ENCODE measurements at places on chromosomes 4 and X.

DNA sequence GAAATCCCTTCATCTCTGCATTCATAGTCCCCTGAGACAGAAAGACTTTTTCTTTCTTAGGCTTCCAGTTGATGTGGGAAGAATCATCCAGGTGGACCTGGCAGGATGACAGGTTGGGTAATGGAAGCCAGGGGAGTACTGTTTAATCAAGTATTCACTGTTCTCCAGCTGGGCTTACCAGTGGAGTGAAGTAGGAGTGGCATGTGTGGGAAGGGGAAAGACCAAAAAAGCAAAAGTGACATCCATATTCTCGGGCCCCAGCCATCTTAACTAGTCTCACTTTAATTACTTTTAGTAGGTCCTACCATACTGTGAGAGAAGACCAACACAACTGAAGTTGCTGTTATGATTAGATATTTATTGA lies 18.5 kb downstream of the VSIG4 start:
- no peak for DNase-seq

GRCh38 chr4:124866301-124866700 lies 153.8 kb upstream of the ANKRD50 start:
- no peak for DNase-seq

- DNase-seq, result no peak
These were observed 3.2 kb downstream of the TIGD4 start for GRCh38 chr4:152776352-152776751.

- peak; percentile 81 for DNase-seq
These were observed 581 bp upstream of the STK32B start for GRCh38 chr4:5050520-5051277.

- peak; percentile 74 for DNase-seq
These were observed at the start of gene SEPTIN6 for GRCh38 chrX:119693040-119693995. Gene SEPTIN6 (minus strand): TSS chrX:119693168. CDS start chrX:119693105, 63 bp downstream.

GRCh38 chr4:150739591-150739990 lies 157.6 kb downstream of the MAB21L2 start:
- DNase-seq, result no peak

DNA sequence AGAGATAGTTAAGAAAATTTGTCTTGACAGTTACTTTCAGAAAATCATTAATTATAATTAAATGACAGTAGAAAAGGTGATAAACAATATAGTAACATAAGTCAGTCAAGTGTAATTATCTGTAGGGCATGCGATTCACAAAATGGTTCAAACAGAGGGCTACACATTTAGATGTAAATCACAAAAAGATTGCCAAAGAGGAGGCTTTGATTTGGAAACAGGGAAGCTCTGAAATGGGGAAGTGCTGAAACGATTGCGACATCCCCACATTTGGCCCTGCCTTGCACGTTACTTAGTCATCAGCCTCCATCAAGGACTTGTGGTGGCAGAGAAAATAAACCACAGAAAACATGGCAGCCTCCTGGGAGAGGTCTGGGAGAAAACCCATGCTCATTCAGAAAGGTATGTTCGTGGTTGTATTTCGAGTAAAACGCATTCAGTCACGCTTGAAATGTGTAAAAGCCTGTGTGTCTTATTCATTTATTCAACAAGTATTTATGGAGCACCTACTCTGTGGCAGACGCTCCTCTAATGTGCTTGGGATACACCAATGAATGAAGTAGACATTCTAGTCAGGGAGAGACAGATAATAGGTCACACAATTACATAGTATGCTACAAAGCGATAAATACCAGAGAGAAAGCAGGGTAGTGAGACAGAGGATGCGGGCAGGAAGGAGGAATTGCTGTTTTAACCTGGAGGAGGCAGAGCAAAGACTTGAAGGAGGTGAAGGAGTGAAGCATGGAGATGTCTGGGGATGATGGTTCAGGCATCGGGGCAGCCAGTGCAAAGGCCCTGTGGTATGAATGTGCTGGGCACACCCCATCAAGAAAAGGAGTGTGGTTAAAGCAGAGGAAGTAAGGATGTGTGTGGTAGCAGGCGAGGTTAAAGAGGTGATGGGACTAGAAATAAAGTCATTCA lies 7.8 kb downstream of the RBM47 start:
- DNase-seq, result peak; percentile 95

GRCh38 chr4:36854554-36854953 lies 390.0 kb upstream of the NWD2 start:
- no peak for DNase-seq

DNA sequence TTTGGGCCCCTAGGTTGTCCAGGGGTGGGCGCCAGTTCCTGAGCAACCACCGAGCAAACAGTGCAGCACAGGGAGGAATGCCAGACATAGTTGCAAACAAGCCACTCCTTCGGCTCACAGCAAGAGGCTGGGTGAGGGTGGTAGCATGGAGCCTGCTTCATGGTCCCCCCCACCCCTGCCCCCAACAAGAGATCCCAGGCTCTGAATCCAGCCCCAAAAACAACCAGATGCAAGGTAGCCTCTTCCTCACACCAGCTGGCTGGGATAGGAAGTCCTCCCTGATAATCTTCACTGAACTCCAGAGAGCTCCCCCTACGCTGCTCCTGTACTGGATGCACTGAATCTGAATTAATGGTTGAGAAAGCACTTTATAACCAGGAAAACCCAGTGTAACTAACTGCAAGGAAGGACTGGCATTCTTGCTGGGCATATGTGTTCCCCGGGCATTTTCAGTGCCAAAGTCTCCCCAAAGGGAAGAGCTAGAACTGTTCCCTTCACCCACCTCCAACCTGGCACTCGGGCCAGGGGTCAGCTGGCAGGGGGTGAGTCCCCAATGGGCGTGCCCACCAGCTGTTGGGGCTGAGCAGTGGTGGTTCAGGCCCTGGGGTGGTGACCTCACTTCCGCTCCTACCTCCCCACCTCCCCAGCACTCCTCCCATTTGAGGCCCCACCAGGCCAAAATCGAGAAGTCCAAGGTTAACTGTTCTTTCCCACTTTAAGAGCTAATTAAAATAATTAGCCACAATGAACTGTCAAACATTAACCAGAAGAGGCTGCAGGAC lies 1.5 kb downstream of the ELF4 start:
- DNase-seq, result peak; percentile 66

GRCh38 chr4:59994118-59994517 lies 1206.0 kb upstream of the ADGRL3 start:
- no peak for DNase-seq

- no peak for DNase-seq
These were observed 15.6 kb downstream of the TET2 start for GRCh38 chr4:105162123-105162796.

- DNase-seq, result no peak
These were observed 85.3 kb downstream of the HCCS start for GRCh38 chrX:11196476-11196875.

DNA sequence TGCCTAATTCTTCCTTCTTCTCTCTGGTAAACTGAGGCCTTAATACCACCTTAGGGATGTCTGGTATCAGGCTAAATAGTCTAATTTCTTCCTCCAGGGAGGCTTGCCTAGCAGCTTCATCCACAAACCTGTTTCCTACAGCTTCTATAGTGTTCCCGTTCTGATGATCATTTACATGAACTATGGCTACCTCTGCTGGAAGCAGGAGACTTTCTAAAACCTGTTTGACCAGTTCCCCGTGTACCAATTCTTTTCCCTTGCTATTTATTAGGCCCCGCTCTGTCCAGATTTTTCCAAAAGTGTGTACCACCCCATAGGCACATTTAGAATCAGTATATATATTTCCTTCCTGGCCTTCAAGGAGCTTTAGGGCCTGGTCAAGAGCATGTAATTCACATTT lies 5.8 kb upstream of the USP38 start:
- DNase-seq, result no peak

DNA sequence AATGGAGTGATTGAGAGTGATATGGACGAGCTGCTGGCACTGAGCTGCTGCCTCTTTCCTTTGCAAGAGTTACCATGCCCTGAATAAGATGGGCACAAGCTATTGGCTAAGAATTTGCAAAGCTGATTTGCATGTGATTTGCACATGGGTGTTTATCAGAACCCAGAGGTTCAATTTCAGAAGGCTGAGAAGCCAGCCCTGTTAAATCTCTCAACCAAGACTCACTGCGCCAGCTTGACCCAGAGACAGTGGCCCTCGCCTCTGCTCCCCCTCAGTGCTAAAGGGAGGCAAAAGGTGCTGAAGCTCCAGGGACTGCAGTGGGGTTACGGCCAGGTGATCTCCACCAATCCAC lies 701 bp downstream of the ARHGAP4 start:
- DNase-seq, result no peak

DNA sequence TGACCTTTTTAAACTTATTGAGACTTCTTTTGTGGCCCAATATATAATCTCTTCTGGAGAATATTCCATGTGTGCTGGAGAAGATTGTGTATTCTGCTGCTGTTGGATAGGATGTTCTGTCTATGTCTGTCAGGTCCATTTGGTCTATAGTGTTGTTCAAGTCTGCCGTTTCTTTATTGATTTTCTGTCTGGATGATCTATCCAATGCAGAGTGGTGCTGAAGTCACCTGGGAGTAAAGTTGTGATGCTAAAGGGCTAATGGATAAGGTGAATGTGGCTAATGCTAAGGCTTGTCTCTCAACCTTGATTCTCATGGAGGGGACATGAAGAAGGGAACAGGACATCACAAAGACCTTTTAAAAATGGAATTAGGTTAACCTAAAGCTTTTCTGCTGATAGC lies 72.0 kb upstream of the AP1S2 start:
- DNase-seq, result no peak

- peak; percentile 33 for DNase-seq
These were observed 6.3 kb downstream of the KIAA1210 start for GRCh38 chrX:119121341-119121740.

DNA sequence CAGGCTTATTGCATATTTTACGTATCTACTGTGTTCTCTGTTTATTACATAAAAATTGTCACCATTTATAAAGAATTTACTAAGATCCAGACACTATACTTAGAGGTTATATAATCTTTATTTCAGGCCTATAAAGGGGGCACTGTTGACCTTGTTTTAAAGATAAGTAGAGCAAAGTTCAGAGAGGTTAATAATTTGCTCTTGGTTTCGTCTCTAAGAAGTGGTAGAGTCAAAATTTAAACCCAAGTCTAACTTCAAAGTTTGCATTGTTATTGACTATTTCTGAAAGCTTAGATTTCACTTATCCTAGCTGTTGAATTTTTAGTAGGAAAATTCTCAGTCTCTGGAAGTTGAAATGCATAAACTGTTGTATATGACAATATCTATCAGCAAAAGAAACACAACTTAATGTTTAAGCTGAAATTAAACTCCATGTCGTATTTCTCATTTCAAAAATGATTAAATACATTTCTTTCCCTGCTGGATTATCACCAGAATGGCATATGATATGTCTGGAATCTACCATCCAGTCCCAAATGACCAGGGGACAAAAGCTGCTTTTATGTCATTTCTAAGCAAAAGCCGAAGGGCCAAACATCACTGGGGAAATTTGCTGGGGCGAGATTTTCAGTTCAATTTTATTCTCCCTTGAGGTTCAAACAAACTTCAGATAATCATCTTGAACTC lies 138.4 kb downstream of the SLC7A11 start:
- DNase-seq, result no peak

GRCh38 chr4:47577779-47578553 lies 92.9 kb downstream of the ATP10D start:
- no peak for DNase-seq

GRCh38 chr4:23736466-23736865 lies 153.4 kb downstream of the PPARGC1A start:
- DNase-seq, result peak; percentile 93

GRCh38 chrX:34288782-34289181 lies 156.7 kb upstream of the FAM47A start:
- peak; percentile 13 for DNase-seq

DNA sequence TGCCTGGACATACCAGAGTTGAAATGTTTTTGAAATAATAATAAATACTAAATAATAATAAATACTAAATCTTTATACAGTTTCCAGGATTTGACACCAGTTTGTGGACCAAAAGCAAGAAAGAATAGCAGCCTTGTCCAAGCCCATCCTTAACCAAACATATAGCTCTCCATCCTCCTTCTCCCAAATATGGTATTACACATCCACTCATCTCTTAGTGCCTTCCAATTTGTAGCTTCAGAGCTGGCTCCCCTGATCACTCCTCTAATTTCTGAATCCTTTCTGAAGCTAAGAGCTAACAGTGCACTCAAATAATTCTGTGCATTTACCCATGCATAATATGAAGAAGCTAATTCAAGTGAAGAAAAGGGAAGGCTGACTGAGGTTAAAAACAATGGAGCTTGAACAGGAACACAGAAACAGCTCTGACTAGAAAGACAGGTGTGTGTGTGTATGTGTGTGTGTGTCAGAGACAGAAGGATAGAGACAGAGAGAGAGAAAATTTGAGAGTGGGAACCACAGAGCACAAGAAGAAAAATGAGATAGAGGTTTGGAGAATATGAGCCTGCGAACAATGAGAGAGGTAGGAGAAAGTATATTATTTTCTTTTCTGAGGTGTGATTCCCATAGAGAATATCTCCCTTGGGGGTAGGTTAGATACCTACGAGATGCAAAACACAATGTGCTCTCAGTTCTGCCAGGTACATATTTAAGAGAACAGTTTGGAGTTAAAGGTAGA lies 123.5 kb downstream of the CAMK2D start:
- no peak for DNase-seq

DNA sequence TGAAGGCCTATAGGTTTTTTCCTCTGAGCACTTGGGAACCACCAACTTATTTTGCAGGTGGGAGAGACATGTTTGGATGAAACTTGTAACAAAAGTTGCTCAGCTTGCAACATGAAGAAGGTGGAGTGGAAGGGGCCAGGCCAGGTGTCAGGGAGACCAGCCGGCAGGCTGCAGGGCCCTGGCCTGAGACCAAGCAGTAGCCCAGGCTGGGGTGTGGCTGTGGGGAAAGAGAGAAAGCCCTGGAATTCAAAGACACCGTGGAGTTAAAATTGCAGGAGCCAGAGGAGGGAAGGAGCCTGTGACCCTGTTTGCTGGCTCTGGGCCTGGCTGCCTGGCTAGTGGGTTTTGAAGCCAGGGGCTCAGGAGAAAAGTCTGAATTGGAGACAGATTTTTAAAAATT lies 43.4 kb downstream of the EFNB1 start:
- DNase-seq, result no peak

- no peak for DNase-seq
These were observed 853.5 kb downstream of the TRIML1 start for GRCh38 chr4:188992706-188993105.

- DNase-seq, result no peak
These were observed 146.6 kb downstream of the PPA2 start for GRCh38 chr4:105327222-105327621.

DNA sequence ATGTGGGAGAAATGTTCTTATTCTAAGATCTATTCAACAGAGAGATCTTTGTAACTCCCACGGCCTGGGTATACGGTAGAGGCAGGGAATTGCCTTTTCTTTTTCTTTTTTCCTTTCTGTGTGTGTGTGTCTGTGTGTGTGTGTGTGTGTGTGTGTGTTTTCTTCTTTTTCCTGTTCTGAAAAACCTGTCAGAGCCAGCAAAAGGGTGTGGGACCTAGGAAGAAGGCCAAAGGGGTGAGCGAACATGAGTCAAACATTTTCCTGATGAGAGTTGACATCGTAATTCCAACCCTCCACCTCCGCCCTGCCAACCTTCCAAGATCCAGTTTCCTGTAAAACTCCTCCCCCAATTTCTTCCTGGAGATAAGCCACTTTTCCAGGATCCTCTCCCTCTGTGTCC lies 2.8 kb upstream of the CHIC2 start:
- DNase-seq, result peak; percentile 93

Measured in kidney tubule cell (primary cell).